IMR-90 (cell line): ENCODE measurements at places on chromosomes 5 and 9.

GRCh38 chr5:1199649-1200494 lies 1.5 kb upstream of the SLC6A19 start:
- DNase-seq: no peak

- peak; percentile 32 for DNase-seq
Observed at GRCh38 chr5:56757077-56757476, 58.3 kb upstream of the MAP3K1 start.

- no peak for DNase-seq
Observed at GRCh38 chr9:137486141-137486490, 27.0 kb upstream of the NSMF start.

DNA sequence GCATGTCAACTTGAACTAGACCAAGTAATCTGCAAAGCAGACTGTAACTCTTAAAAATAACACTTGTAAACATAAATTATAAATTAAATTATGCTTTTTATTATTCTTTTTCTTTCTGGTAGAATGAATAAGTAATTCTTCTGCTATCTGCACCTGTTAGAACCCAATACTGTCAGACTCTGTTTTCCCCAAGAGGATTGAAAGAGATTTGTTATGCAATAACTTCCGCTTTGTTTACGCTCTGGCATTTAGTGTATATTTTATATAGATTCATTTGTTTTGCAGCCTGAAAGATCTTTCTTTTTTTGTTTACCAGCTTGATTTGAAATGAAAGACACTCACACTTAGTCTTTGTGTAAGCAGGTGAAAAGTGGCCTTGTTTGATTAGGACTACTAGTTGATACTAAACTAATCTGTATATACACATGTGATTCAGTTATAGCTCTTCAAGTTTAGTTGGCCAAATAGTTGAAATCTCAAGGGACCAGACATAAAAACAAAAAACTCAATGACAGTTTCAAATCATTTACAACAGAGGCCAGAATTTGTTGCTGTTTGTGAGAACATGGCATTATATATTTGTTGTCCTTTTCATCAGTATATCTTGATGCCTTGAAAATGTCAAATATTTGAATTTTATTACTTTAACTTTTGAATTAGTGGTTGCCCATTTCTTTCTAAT lies 155.8 kb downstream of the PBX3 start:
- no peak for DNase-seq

DNA sequence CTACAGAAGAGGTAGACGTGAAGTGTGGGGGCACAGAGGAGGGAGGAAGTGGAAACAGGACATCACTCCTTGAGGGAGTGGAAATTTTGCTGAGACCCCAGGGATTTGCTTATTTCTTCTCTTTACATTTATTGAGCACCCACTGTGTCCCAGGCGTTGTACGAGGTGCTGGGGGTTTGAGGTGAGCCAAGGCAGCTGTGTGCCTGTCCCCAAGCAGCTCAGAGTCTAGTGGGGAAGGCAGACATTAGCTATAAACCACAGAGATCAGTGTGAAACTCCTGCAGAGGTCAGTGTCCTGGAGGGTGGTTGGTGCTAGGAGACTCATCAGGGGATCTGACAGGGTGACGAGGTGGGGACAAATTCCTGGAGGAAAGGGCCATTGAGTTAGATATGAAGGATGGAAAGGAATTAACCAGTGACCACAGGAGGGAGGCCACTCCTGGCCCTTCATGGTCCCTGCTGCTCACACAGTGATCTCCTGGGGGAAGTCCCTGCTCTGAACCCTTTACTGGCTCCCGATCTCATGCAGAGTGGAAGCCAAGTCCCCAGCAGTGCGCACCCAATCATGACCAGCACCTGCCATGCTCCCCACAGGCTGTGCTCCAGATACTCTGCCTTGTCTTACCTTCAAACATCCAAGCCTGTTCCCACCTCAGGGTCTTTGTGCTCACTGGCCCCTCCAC lies 3.4 kb upstream of the CXCL14 start:
- DNase-seq: no peak

DNA sequence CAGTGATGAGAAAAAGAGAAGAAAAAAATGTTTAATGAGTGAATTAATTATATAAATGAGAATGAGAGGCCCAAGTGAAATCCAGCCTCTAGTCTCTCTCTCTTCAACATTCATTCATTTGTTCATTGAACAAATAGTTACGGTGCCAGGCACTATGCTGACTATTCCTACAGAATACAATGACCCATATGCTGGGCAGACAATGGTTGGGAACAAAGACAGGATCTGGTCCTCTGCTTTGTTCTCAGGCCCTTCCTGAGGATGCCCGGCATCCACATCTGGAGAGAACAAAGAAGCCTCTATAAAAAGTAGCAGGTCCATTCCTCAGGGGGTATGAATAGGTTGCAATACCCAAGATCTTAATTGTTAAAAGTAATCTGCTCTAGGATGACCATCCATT lies 6.9 kb downstream of the ADAM19 start:
- no peak for DNase-seq

- DNase-seq: no peak
Observed at GRCh38 chr5:160480652-160481051, 59.0 kb downstream of the PTTG1 start.

GRCh38 chr5:100901821-100902341 lies 1.2 kb downstream of the ST8SIA4 start:
- no peak for DNase-seq

DNA sequence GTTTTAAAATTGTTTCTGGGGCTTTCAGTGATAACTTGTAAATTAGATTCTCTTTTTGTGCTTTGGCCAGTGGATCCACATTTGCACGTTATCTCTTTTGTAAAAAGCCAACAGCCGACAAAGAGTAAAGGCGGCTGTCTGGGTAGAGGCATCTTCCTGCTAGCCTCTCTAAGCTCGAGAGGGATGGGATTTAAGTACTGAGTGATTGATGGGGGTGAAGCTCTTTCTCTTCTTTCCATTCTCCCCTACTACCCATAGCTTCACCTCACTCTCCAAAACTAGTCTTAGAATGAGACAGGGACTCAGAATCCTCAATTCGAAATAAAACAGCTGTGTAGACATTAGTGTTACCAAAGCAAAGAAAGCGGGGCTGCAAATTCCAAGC lies 3.4 kb downstream of the PBX3 start:
- DNase-seq: no peak

- DNase-seq: no peak
Observed at GRCh38 chr5:55993731-55994494, 850 bp downstream of the IL6ST start.

GRCh38 chr9:93593144-93593658 lies 16.8 kb downstream of the PHF2 start:
- DNase-seq: no peak

GRCh38 chr5:108769352-108769751 lies 21.7 kb downstream of the FER start:
- DNase-seq: no peak

DNA sequence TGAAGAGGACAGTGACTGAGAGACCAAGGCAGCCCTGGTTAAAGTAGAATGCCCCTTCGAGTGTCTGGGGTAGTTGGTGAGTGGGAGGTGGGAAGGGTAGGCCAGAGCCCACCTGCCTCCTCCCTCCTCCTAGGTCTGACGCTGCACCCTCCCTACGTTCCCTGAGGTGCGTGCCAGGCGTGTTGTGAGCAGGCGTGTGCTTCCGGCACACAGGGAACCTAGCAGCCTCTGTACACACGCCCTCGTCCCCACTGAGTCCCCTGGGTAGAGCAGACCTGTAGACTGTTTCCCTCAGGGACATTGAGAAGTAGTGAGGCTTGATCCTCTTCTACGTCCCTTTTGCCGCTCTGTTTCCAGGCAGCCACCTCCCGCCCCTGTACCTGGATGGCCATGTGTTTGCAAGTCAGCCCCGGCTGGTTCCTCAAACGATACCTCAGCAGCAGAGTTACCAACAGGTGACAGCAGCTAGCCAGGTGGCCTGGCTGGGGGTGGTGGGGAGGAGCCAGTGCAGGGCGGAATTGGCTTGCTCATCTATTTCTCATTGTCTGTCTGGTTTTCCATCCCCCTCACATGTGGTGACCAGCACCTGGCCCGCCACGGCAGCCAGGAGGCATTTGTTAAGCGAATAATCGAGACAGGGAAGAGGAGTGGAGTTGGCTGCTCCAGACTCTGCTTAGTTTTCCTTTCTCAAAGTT lies 16.8 kb upstream of the POMT1 start:
- no peak for DNase-seq
